ENCODE measurements at places on chromosomes 3 and 15.
A peak's percentile ranks its signal among the peaks of the same experiment; 100 is the strongest.

DNA sequence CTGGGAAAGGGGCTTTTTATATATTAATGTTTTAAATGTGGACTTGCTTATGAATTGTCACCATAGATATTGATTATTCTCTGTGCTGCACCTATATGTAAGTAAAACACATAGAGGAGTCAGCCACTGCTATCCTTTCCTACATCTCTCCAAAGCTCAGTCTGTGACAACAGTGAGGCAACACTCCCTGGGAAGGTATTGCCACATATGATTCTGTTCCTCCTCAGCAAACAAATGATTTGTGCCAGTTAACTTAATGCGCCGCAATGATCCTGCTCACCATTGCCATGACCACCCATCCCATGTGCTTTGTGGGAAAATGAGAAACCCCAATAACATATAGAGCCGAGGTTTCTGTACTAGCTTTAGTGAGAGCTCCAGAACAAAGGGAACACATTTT, 75.1 kb upstream of the FBN1 start:
- DNase-seq: no peak

DNA sequence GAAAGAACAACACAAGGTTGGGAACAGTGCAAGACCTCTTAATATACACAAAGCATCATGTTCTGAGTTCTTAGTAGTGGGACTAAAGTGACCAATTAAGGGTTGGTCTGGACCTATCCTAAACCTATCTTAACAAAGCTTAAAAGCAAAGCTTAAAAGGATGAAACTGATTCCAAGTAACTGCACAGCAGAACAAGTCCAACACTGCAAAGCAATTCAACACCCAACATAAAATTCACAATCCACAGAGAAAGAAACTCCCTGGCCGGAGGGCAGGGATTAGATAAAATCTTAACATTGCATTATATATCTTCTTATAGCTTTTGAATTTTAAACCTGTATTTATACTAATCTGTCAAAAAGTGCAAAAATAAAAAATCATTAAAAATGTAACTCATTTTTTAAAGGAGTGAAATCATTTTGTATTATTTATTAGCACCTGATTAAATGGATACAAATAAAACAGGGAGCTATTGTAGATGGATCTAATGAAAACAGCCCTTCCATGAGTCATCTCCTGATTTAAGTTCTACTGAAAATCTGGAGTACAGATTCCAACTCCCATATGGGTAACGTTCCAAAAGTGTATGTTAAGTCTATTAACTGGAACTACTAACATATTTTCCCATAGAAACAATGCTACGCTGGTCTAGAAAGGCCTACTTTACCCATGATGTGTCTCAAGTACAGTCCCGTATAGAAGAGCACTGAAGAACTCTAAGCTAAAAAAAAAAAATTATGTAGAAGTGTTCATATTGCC, 34.9 kb downstream of the PIK3R4 start:
- peak; percentile 22 for DNase-seq

DNA sequence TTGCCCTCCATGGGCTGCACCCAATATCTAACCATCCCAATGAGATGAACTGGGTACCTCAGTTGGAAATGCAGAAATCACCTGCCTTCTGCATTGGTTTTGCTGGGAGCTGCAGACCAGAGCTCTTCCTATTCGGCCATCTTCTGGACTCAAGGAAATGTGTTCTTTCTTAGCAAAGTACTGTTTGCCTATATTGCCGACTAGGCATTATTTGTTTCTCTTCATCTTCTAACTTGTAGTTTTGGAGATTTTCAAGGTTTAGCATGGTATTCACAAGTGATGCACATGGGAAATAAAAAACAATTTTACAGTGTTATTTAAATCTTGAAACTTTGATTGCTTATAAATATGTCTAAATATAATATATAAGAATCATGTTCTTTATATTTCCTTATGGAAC, 377.8 kb upstream of the POU1F1 start:
- DNase-seq: no peak

DNA sequence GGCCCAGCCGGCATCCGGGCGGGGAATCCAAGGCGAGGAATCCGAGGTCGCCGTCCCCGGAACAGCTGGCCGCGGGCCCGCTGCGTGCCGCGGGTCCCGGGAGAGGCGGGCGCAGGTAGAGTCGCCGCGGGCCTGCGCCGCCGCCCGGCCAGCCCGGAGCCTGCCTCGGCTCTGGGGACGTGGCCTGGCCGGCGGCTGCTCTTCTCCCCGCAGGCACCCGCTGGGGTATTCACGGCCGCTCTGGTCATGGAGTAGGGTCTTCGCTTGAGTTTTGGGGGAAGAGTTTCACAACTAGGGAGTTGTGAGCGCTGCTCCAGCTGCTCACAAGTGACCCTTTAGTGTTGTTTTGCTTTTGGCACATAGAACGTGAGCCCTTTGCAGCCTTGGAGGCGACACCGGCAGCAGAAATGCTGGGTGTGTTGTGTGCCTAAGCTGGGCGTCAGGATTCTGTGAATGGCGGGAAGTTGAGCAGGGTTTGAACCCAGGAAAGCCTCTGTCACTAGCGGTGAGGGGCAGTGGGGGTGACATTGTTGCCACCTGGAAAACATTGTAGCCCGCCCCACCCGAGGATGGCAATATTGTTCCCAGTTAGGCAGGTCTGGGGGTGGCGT, 4.0 kb downstream of the TRIM71 start:
- no peak for DNase-seq

- DNase-seq: no peak
Measured at GRCh38 chr3:144831955-144832716, 860.5 kb downstream of the DIPK2A start.

DNA sequence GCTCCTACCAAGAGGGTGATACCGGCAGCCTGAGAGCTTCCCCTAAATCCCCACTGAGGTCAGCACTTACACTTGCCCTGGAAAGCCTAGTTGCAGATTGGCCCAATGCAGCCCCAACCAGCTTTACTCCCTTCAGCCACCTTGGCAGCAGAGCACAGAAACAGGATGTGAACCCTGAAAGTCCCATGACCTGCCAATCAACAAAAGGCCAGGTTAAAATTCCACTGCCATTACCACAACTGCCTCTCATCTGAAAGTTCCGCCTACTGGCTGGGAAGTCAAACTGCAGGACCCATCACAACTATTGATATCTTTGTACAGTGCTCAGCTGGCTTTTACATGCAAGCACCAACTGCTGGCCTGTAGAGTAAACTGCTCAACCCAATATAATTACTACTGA, 156.2 kb downstream of the ZMAT3 start:
- no peak for DNase-seq

GRCh38 chr15:79180318-79180717, 89.7 kb upstream of the RASGRF1 start:
- no peak for DNase-seq

- no peak for DNase-seq
Measured at GRCh38 chr3:3801494-3801841, 2.2 kb downstream of the LRRN1 start.

- DNase-seq: peak; percentile 72
Measured at GRCh38 chr3:172125963-172126457, 86.6 kb downstream of the FNDC3B start.

- no peak for DNase-seq
Measured at GRCh38 chr3:87987952-87988351, 70.9 kb downstream of the CGGBP1 start.

- no peak for DNase-seq
Measured at GRCh38 chr3:52002748-52003147, 7.1 kb upstream of the RPL29 start.
